NCI-H510A treated with DMSO at 0.1 percent for 48 hours (cell line): ENCODE measurements at places on chromosomes 4 and X.

GRCh38 chr4:3211866-3212265 lies 37.1 kb upstream of the MSANTD1 start:
- DNase-seq = no peak

DNA sequence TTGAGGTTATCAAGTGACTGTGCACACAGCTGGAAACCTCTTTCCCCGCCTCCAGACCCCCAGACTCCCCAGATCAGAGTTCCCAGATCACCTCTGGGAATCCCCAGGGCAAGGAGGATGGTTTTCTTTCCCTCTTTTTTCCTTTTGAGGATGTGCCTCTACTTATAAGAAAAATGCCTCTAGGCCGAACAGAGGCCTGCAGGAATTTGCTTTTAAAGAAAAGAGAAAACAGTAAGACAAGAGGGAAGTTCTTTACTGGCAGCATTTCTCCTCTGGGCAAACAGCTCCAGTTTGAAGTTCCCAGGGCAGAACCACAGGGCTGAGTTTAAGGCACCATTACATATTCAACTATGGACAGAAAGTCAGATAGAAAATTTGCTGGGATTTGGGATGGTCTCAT lies 837.9 kb upstream of the LCORL start:
- DNase-seq = no peak

DNA sequence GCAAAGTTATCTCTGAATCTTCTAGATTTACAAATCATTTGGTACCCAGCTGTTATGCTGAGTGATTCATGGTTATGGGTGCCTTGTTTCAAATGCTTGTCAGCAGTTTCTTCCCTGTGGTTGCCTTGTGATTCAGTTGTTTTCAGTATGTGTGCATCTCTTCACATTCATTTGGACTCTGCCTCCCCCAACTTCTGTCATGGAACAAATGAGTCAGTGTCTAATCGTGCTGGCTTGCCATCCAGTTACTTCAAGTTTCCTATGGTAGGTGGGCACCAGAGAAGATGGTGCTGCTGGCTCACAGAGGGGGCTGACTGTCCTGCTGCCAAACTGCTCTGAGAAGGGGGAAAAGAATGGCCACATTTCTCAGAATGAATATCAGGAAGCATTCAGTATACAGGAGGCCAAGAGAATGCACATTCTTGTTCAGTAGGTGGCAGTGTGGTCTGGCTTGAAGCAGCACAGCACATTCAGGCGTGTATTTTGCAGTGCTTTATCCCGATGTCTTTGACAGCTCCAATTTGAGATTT lies 260.9 kb downstream of the GLUD2 start:
- peak; percentile 31 for DNase-seq

- DNase-seq = no peak
Observed at GRCh38 chrX:50704360-50704759, 109.6 kb downstream of the SHROOM4 start.

- no peak for DNase-seq
Observed at GRCh38 chr4:145564540-145564939, 54.6 kb upstream of the MMAA start.
